ENCODE measurements at places on chromosomes 13 and 19. TPM values are rescaled to one million over a fixed set of nuclear protein-coding genes. Genes with fewer than 3 reads are reported as not detected.
A peak's percentile ranks its signal among the peaks of the same experiment; 100 is the strongest.

GRCh38 chr19:10669246-10669645 is 15.1 kb downstream of the ILF3 start:
- H3K4me1 ChIP-seq, result peaks cover 32% of the 10 kb centered on the region
- H3K4me3 ChIP-seq, result no peak overlapping the region
- no peak for DNase-seq
- no peaks in the 10 kb centered on the region for H3K36me3 ChIP-seq
- H3K27me3 ChIP-seq, result no peaks in the 10 kb centered on the region

DNA sequence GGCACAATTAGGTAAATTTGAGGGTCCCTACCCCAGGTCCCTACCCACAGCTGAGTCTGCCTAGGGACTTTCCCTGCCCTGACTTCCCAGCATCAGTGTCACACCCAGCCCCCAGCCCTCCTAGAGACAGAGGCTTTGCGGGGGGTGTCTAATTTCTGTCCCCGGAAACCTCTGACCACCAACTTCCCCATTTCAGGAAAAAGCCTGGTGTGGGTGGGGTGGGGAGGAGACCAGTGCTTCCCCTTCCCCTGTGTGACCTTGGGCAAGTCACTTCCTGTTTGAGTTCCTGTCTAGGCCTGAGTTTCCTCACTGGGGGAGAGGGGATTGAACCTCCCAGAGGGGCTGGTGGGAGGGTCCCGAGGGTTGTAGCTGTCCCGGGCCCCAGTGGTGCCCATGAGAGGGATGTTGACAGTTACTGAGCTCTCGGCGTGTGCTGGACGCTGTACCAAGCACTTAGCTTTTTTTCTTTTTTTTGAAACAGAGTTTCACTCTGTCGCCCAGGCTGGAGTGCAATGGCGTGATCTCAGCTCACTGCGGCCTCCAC is 7.9 kb downstream of the VASP start:
- DNase-seq, result peak; percentile 87
- H3K4me3 ChIP-seq, result peak overlapping the region; percentile 63
- H3K4me1 ChIP-seq, result peaks cover 49% of the 10 kb centered on the region
- H3K27me3 ChIP-seq, result no peaks in the 10 kb centered on the region

DNA sequence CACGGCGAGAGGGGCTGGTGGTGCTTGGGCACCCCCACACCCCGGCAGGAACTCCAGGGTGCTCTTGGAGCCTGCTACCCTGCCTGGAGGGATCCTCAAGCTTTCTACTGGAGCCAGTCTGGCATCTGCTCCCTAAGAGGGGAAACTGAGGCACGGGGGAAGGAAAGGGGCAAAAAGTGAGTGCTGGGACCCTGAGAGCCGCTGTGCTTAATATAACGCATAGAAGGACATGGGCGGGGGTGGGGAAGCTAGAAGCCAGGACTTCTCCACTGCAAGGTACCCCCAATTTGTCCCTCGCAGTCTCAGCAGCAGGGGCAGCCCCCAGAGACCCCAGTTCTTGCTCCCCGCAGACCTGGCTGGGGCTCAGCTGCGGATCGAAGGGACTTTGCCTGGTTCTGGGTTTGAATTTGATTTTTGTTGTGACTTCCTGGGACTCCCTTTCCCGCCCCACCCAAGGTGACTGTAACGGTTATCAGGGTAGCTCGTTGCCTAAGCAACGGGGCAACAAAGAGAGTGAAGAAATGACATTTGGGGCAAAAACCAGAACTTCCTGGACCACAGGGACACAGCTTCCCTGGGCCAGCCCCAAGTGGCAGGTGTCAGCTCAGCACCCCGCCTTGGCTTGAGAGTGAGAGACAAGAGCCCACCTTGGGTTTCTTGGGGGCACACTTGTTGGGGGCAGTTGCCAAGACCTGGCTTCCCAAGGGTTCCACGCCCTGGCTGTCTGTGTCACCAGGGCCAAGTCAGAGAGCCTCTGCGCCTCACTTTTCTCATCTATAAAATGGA is 638 bp downstream of the ADGRE5 start:
- peaks cover 8% of the 10 kb centered on the region for H3K36me3 ChIP-seq
- H3K27me3 ChIP-seq, result no peaks in the 10 kb centered on the region
- H3K4me1 ChIP-seq, result peaks cover 30% of the 10 kb centered on the region
- peak overlapping the region; percentile 100 for H3K4me3 ChIP-seq
- DNase-seq, result peak; percentile 79

ZNF460 gene
- total RNA-seq, result 57.5 TPM

NCAN gene
- not detected for total RNA-seq

DNA sequence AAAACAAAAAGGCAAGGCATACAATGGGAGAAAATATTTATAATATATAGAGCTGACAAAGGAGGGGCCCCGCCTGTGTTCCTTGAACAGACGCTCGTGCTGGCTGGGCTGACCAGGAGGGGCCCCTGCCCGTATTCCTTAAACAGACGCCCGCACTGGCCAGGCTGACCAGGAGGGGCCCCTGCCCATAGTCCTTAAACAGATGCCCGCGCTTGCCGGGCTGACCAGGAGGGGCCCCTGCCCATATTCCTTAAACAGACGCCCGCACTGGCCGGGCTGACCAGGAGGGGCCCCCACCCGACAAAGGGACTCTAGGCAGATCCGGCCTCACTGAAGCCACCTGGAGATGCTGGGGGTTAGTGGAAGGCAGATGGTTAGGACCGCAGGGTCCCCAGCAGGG is 9.3 kb downstream of the ADPRHL1 start:
- H3K4me3 ChIP-seq, result no peak overlapping the region
- no peaks in the 10 kb centered on the region for H3K27me3 ChIP-seq
- no peaks in the 10 kb centered on the region for H3K4me1 ChIP-seq
- peaks cover 6% of the 10 kb centered on the region for H3K36me3 ChIP-seq
- DNase-seq, result no peak
- no peak overlapping the region for H3K27ac ChIP-seq

CEACAM3 gene
- not detected for total RNA-seq

MYH14 gene
- total RNA-seq, result not detected

- H3K4me3 ChIP-seq, result no peak overlapping the region
- no peaks in the 10 kb centered on the region for H3K36me3 ChIP-seq
- H3K4me1 ChIP-seq, result no peaks in the 10 kb centered on the region
- H3K27me3 ChIP-seq, result no peaks in the 10 kb centered on the region
These were observed 315.3 kb downstream of the EFNB2 start for GRCh38 chr13:106220211-106220610.

DNA sequence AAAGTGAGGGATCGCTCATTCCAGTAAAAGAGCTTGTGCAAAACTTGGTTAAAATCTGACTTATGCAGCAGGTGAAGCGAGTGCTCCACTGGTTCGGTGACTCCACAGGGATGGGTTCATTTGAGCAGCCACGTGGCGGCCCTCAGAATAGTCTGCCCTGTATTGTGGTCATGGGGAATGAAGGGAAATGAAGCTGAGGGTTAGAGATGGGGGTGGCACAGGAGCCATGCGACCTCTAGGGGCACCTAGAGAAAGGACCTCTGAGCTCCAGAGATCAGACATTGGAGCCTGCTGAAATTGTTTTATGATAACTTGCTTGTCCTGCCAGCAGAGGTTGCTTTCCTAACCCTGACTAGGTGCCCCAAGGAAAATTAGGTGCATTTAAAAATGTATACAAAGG is 26.6 kb downstream of the CBY2 start:
- no peaks in the 10 kb centered on the region for H3K4me1 ChIP-seq
- H3K4me3 ChIP-seq, result no peak overlapping the region
- no peak overlapping the region for H3K27ac ChIP-seq
- no peak for DNase-seq

CEACAM6 gene
- total RNA-seq, result not detected

DNA sequence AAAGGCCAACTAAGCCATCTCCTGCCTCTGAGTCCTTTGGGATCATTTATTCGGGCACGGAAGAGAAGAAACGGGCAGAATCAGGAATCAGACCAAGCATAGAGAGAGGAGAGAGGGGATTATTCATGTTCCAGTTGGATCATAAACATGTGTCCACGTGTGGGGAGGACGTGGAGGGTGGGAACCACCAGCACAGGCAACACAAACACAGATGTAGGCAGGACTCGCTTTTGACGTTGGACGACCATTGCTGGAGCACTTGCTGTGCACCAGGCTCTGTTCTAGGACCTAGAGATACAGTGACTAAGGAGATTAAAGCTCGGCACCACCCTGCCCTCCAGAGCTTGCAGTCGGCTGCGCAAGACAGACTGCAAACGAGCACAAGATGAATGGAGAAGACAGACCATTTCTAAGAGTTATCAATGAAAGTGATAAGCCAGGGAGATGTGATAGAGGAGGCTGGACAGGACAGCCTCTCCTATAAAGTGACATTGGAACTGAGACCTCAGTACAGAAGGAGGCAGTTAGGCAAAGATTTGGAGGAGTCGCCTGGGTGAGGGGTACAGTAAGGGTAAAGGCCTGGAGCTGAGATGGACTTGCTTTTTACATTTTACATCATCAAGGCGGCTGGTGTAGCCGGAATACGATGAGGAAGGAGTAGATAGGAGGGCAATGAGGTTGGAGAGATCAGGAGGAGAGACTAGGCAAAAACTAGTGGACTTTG is 716 bp downstream of the SH2D3A start:
- H3K27ac ChIP-seq, result peak overlapping the region; percentile 97
- no peaks in the 10 kb centered on the region for H3K27me3 ChIP-seq
- H3K36me3 ChIP-seq, result no peaks in the 10 kb centered on the region
- no peak for DNase-seq
- H3K4me1 ChIP-seq, result peaks cover 36% of the 10 kb centered on the region

- no peaks in the 10 kb centered on the region for H3K27me3 ChIP-seq
- no peak overlapping the region for H3K4me3 ChIP-seq
- DNase-seq, result no peak
- no peak overlapping the region for H3K27ac ChIP-seq
These were observed 1124.9 kb downstream of the EFNB2 start for GRCh38 chr13:105410602-105411001.

DNA sequence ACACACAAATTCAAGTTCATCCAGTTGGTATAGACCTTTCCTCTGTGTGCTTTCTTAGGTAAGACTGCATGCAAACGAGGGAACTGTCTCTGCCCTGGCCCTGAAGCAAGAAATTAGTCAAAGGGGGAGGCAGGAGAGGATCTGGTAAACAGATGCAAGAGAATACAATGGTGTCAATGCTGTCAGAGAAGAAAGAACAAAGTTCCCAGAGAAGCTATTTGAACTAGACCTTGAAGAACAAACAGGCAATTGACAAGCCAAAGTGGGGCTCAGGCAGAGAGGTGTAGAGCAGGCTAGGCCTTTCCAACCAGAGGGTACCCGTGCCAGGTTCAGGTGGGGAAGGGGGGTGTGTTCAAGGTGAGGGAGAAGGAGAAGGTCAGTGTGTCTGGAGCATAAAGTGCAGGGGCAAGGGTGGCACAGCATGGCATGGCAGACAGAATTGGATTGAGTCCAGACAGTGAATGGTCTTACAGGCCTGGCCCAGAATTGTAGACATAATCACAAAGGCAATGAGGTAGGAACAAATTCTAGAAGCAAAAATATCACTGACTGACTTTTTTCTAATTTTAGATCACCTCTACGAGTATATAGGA is 95.0 kb upstream of the STARD13 start:
- no peak for DNase-seq
- no peak overlapping the region for H3K27ac ChIP-seq
- no peaks in the 10 kb centered on the region for H3K36me3 ChIP-seq
- no peaks in the 10 kb centered on the region for H3K4me1 ChIP-seq
- H3K4me3 ChIP-seq, result no peak overlapping the region

KLK15 gene
- not detected for total RNA-seq

- H3K36me3 ChIP-seq, result peaks cover 10% of the 10 kb centered on the region
- peaks cover 16% of the 10 kb centered on the region for H3K4me1 ChIP-seq
- H3K4me3 ChIP-seq, result peak overlapping the region; percentile 34
- no peaks in the 10 kb centered on the region for H3K27me3 ChIP-seq
- no peak for DNase-seq
- no peak overlapping the region for H3K27ac ChIP-seq
These were observed 1.5 kb downstream of the MYPOP start for GRCh38 chr19:45900738-45901431.

GRCh38 chr13:89695343-89696257 is 1651.9 kb upstream of the MIR17HG start:
- no peak overlapping the region for H3K27ac ChIP-seq
- H3K4me3 ChIP-seq, result no peak overlapping the region
- H3K27me3 ChIP-seq, result no peaks in the 10 kb centered on the region
- H3K36me3 ChIP-seq, result no peaks in the 10 kb centered on the region
- DNase-seq, result no peak
- no peaks in the 10 kb centered on the region for H3K4me1 ChIP-seq

DNA sequence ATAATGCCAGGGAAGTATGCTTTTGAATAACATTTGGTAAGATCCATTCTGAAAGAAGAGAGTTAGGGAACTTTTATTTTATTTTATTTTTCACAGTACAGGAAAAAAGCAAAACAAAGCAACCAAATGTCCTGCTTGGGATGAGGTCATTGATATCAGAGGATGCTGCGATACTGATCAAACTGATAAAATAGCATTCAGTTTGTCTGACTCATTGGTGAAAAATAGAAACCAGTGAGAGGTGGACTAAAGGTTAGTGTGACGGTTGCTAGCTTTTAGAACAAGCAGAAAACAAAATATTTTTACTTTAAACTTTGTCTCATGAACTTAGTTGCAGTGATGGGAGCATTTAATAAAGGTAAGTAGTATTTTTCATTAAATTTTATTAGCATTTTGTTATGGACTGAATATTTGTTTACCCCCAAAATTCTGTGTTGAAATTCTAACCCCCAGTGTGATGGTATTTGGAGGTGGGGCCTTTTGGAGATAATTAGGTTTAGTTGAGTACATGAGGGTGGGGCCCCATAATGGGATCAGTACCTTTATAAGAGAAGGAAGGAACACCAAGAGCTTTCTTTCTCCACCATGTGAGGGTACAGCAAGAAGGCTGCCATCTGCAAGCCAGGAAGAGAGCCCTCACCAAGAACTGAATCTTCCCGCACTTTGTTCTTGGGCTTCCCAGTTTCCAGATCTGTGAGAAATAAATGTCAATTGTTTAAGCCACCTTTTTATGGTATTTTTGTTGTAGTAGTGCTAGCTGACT is 37.3 kb downstream of the ITGBL1 start:
- H3K4me1 ChIP-seq, result no peaks in the 10 kb centered on the region
- peaks cover 19% of the 10 kb centered on the region for H3K27me3 ChIP-seq
- DNase-seq, result no peak
- H3K36me3 ChIP-seq, result no peaks in the 10 kb centered on the region

DNA sequence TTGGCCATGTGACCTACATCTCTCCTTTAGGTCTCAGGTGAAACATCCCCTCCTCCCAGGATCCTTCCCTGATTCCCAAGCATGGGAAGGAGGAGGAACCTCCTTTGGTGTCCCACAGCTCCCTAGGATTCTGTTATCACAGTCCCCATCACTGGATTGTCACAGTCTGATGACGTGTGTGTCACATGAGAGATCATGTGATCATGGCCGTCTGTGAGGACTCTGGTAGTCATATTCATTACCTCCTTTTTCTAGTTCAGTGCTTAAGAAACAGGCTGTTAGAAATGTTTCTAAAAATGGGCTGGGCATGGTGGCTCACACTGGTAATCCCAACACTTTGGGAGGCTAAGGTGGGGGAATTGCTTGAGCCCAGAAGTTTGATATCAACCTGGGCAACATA is 3.0 kb downstream of the DHX34 start:
- H3K4me1 ChIP-seq, result peaks cover 34% of the 10 kb centered on the region
- peak overlapping the region; percentile 34 for H3K4me3 ChIP-seq

GRCh38 chr13:40876020-40876738 is 86.8 kb downstream of the SLC25A15 start:
- H3K27ac ChIP-seq, result no peak overlapping the region
- no peaks in the 10 kb centered on the region for H3K27me3 ChIP-seq
- H3K4me1 ChIP-seq, result peaks cover 10% of the 10 kb centered on the region

GRCh38 chr13:73230716-73231115 is 171.9 kb downstream of the KLF5 start:
- no peak overlapping the region for H3K27ac ChIP-seq
- H3K27me3 ChIP-seq, result peaks cover 18% of the 10 kb centered on the region
- peaks cover 10% of the 10 kb centered on the region for H3K36me3 ChIP-seq
- peak; percentile 79 for DNase-seq
- H3K4me1 ChIP-seq, result peaks cover 19% of the 10 kb centered on the region
